ENCODE measurements at places on chromosomes 2 and 18. TPM values are rescaled to one million over a fixed set of nuclear protein-coding genes. Genes with fewer than 3 reads are reported as not detected.

GULP1 gene
- total RNA-seq, result 14.3 TPM

GKN2 gene
- total RNA-seq, result not detected

NGEF gene
- total RNA-seq, result 0.53 TPM

CDK15 gene
- total RNA-seq, result not detected

TMEM198 gene
- total RNA-seq, result not detected

DOK6 gene
- under 0.01 TPM for total RNA-seq

TRIM43 gene
- total RNA-seq, result not detected

SPAST gene
- 14.3 TPM for total RNA-seq

APOB gene
- under 0.01 TPM for total RNA-seq

MC5R gene
- total RNA-seq, result not detected

PLGLB1 gene
- 0.20 TPM for total RNA-seq

MAB21L4 gene
- total RNA-seq, result not detected

CACNB4 gene
- not detected for total RNA-seq

GATA6 gene
- 3.8 TPM for total RNA-seq

LRATD1 gene
- 3.8 TPM for total RNA-seq

NPPC gene
- not detected for total RNA-seq

SLC5A7 gene
- total RNA-seq, result not detected

AGPS gene
- total RNA-seq, result 51.7 TPM

ERBB4 gene
- total RNA-seq, result under 0.01 TPM

SOX11 gene
- total RNA-seq, result not detected

WNT6 gene
- not detected for total RNA-seq

MAP2 gene
- 29.4 TPM for total RNA-seq

SLC25A12 gene
- total RNA-seq, result 17.1 TPM

DPY30 gene
- 95.8 TPM for total RNA-seq

PRKAG3 gene
- total RNA-seq, result not detected

SH3RF3 gene
- 18.1 TPM for total RNA-seq

ALK gene
- total RNA-seq, result not detected

ZC3H6 gene
- total RNA-seq, result 1.2 TPM
